ENCODE measurements at places on chromosomes 2 and 18. TPM values are rescaled to one million over a fixed set of nuclear protein-coding genes. Genes with fewer than 3 reads are reported as not detected.

DNA sequence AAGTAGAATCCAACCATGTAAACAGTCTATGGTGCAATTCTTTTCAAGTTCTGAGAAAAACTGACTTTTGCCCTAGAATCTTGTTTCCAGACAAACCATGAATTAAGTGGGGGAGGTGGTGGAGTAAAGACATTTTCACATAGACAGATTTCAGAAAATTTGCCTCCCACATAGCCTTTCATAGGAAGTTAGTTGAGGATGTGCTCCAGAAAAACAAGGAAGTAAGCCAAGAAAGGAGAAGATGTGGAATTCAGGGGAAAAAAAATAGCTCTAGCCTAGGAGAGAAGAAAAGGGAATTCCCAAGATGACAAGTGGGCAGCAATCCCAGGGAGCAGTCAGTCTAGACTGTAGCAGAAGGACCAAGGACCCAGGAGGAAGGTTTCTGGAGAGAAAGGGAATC, 17.4 kb downstream of the RUFY4 start:
- no peaks in the 10 kb centered on the region for H3K4me1 ChIP-seq
- no peak overlapping the region for H3K4me3 ChIP-seq
- DNase-seq: no peak
- no peaks in the 10 kb centered on the region for H3K27me3 ChIP-seq

DNA sequence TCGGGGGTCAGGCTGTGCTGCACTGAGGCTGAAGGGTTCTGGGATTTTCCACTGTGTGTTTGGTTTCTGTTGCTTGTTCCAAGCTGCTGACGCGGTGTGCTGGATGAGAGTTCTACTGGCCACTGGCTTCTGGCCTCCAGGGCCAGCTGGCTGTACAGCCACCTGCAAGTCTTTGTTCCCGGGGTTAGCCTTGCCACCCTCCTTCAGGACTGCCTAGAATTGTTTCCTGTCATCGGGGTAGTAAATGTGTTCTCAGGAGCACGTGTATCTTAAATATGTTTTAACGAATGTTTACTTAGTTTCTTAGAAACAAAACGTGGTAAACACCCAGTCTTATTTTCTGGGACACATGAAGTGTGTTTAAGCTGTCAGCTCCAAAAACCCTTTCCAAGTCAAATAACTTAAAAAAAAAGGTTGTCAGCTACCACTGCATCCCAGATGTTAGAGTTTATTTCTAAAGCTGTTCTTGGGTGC, 231.2 kb downstream of the AGAP1 start:
- no peak for DNase-seq
- H3K36me3 ChIP-seq: no peaks in the 10 kb centered on the region
- H3K4me1 ChIP-seq: no peaks in the 10 kb centered on the region
- no peak overlapping the region for H3K27ac ChIP-seq
- no peak overlapping the region for H3K4me3 ChIP-seq

DNA sequence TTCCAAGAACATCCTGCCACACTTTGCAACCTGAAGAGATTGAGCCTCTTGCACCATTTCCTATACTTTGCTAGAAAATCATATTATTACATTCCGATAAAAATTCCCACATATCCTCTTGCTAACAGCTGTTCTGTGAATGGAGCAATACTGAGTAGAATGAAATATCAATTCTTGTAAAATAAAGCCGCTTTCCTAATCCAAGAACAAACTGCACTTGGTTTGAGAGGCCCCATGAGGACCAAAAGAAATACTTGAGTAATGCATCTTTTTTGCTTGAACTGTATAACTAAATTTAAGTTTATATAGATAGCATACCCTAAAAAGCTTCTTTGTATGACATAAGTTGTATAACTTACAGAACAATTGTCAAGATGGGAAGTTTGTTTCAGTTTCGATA, 632.4 kb upstream of the SLC8A1 start:
- DNase-seq: no peak
- H3K27me3 ChIP-seq: no peaks in the 10 kb centered on the region
- H3K36me3 ChIP-seq: no peaks in the 10 kb centered on the region
- H3K27ac ChIP-seq: no peak overlapping the region
- no peaks in the 10 kb centered on the region for H3K4me1 ChIP-seq
- H3K4me3 ChIP-seq: no peak overlapping the region

GRCh38 chr2:140734992-140735391, 1395.8 kb downstream of the LRP1B start:
- H3K4me1 ChIP-seq: no peaks in the 10 kb centered on the region
- H3K4me3 ChIP-seq: no peak overlapping the region
- DNase-seq: no peak
- no peaks in the 10 kb centered on the region for H3K27me3 ChIP-seq
- no peak overlapping the region for H3K27ac ChIP-seq
- no peaks in the 10 kb centered on the region for H3K36me3 ChIP-seq

GRCh38 chr2:197867624-197868023, 63.2 kb downstream of the PLCL1 start:
- no peak overlapping the region for H3K4me3 ChIP-seq
- H3K36me3 ChIP-seq: no peaks in the 10 kb centered on the region
- H3K27me3 ChIP-seq: no peaks in the 10 kb centered on the region
- no peak for DNase-seq
- H3K4me1 ChIP-seq: peaks cover 29% of the 10 kb centered on the region

DNA sequence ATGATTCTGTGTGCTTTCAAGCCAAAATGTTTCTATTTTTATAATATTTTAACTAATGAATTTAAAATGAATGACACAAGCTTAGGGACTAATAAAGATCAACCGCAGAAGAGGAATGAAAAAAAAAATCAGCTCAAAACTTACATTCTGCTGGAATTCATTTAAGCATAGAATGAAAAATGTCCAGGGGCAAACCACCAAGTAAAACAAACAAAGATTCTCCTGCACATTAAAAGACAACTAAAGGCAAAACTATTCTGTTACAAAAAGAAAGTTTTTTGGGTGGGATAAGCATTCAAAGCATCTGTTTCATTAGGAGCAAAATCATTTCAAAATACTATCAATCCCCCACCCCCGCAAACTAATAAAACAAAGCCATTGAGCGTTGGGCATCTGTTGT, 99.3 kb upstream of the SOX11 start:
- H3K4me1 ChIP-seq: no peaks in the 10 kb centered on the region
- no peaks in the 10 kb centered on the region for H3K36me3 ChIP-seq
- DNase-seq: no peak
- H3K4me3 ChIP-seq: no peak overlapping the region

- H3K36me3 ChIP-seq: no peaks in the 10 kb centered on the region
- no peak for DNase-seq
- H3K4me1 ChIP-seq: no peaks in the 10 kb centered on the region
- no peak overlapping the region for H3K27ac ChIP-seq
Measured at GRCh38 chr2:154532763-154533162, 165.7 kb upstream of the KCNJ3 start.

GRCh38 chr18:3748086-3748485, 298.1 kb downstream of the TGIF1 start:
- H3K4me3 ChIP-seq: no peak overlapping the region
- no peaks in the 10 kb centered on the region for H3K4me1 ChIP-seq
- no peak for DNase-seq
- H3K27me3 ChIP-seq: no peaks in the 10 kb centered on the region
- no peaks in the 10 kb centered on the region for H3K36me3 ChIP-seq

DNA sequence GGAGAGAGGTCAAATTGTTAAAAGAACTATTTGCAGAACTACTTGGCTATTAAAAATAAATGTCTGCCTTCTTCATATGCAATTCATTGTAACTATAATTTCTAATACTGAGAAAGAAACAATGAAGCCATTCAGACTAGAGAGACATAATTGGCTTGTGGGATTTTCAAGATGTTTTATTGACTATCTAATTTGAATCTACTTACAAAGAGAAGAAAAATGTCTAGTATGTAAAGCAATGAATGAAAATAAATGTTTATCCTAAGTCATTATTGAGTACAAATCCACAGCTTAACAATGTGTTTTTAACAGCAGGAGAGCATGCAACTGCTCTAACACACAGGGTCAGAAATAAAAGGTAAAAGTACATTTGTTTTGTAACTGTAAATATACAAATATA, 19.2 kb downstream of the RMP24 start:
- no peaks in the 10 kb centered on the region for H3K27me3 ChIP-seq
- peaks cover 5% of the 10 kb centered on the region for H3K36me3 ChIP-seq
- H3K27ac ChIP-seq: no peak overlapping the region
- no peaks in the 10 kb centered on the region for H3K4me1 ChIP-seq
- no peak overlapping the region for H3K4me3 ChIP-seq

GRCh38 chr2:62459672-62460071, 46.3 kb downstream of the TMEM17 start:
- H3K27me3 ChIP-seq: peaks cover 15% of the 10 kb centered on the region
- peaks cover 2% of the 10 kb centered on the region for H3K4me1 ChIP-seq
- H3K4me3 ChIP-seq: no peak overlapping the region
- DNase-seq: no peak
- no peak overlapping the region for H3K27ac ChIP-seq
- no peaks in the 10 kb centered on the region for H3K36me3 ChIP-seq

- no peaks in the 10 kb centered on the region for H3K36me3 ChIP-seq
- no peak overlapping the region for H3K4me3 ChIP-seq
- H3K27ac ChIP-seq: no peak overlapping the region
- peaks cover 28% of the 10 kb centered on the region for H3K27me3 ChIP-seq
- DNase-seq: no peak
- no peaks in the 10 kb centered on the region for H3K4me1 ChIP-seq
Measured at GRCh38 chr18:12293831-12294230, 14.2 kb upstream of the TUBB6 start.

GRCh38 chr2:133780099-133780996, 212.1 kb upstream of the NCKAP5 start:
- no peak for DNase-seq
- no peaks in the 10 kb centered on the region for H3K4me1 ChIP-seq
- no peaks in the 10 kb centered on the region for H3K36me3 ChIP-seq
- no peaks in the 10 kb centered on the region for H3K27me3 ChIP-seq
- no peak overlapping the region for H3K4me3 ChIP-seq
- no peak overlapping the region for H3K27ac ChIP-seq

DNA sequence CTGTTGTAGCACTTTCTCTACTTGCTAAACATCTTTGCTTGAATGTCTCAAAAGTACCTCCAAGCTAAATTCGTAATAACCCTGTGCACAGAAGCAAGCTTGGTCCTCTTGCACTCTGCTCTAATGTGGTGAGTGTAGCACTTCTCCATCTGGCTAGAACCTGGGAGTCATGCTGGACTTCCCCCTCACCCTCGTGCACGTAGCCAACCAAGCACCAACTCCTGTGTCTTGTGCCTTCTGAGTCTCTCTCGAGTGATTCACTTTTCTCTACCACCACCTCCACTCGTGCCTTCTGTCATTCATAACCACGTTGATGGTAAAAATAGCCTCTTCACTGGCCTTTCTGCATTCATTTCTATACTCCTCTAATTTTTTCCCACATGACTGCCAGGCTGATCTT, 91.9 kb upstream of the KCNE4 start:
- peaks cover 2% of the 10 kb centered on the region for H3K4me1 ChIP-seq
- H3K27me3 ChIP-seq: no peaks in the 10 kb centered on the region
- no peak overlapping the region for H3K27ac ChIP-seq
- no peak for DNase-seq

GRCh38 chr18:33184175-33184574, 256.3 kb downstream of the CCDC178 start:
- H3K36me3 ChIP-seq: no peaks in the 10 kb centered on the region
- no peak for DNase-seq
- no peaks in the 10 kb centered on the region for H3K4me1 ChIP-seq
- H3K27ac ChIP-seq: no peak overlapping the region

DNA sequence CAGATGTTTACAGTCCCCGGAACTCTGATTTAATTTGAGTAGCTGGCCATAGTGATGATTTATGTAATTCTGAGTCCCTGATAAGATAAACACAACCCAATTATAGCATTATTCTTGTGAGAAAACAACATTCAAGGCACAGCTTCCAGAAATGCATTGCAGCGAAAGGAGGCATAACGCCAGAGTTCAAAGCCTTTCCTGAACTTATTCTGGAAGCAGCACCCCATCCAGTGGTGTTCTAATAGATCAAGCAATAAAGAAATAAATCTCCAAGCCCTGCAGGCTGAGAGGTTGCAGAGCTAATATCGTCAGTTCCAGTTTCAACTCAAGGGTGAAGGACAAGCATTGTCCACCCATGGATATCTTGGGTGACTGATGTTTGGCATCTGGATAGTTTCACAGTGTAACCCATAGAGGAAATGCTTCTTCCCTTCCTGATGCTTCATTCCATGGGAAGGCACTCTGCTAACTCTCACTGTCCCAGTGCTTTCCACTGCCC, 18.8 kb downstream of the CDH2 start:
- H3K4me3 ChIP-seq: no peak overlapping the region
- no peak for DNase-seq
- H3K4me1 ChIP-seq: no peaks in the 10 kb centered on the region
- no peak overlapping the region for H3K27ac ChIP-seq

DNA sequence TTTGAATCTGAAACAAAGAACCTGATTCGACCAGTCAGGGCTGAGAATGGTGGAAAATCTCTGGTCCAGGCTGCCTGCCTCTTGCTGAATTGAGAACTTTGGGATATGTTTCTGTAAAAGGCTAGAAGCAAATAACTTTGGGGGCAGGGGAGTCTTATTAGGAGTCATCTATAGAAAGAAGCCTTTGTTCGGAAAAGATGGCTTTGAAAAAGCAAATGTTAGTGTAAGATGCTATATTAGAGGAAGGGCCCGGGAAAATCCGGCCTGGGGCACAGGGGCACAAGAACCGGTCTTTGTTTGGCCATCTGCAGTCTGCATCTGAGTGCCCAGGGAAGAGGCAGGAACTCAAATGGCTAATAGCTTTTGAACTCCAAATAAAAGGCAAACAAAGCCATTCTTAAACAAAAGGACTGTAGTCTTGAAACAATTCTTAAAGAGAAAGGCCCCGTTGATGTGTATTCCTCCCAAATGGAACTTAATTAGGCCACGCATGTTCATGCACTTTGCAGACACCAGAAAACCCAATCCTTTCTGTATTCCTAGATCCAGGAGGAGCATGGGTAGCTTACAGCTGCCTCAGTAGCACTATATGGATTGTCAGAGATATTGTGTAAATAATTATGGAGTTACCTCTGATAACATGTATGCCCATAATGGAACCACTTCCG, 180.0 kb upstream of the ARL4C start:
- no peaks in the 10 kb centered on the region for H3K36me3 ChIP-seq
- no peak overlapping the region for H3K4me3 ChIP-seq
- DNase-seq: no peak
- no peaks in the 10 kb centered on the region for H3K4me1 ChIP-seq
- H3K27ac ChIP-seq: no peak overlapping the region

Gene PDE1A
- not detected for total RNA-seq

Gene LOXL3
- 2.7 TPM for total RNA-seq

Gene IL37
- not detected for total RNA-seq

Gene ERICH2
- 0.40 TPM for total RNA-seq
